ENCODE measurements at places on chromosomes 11 and 22.

DNA sequence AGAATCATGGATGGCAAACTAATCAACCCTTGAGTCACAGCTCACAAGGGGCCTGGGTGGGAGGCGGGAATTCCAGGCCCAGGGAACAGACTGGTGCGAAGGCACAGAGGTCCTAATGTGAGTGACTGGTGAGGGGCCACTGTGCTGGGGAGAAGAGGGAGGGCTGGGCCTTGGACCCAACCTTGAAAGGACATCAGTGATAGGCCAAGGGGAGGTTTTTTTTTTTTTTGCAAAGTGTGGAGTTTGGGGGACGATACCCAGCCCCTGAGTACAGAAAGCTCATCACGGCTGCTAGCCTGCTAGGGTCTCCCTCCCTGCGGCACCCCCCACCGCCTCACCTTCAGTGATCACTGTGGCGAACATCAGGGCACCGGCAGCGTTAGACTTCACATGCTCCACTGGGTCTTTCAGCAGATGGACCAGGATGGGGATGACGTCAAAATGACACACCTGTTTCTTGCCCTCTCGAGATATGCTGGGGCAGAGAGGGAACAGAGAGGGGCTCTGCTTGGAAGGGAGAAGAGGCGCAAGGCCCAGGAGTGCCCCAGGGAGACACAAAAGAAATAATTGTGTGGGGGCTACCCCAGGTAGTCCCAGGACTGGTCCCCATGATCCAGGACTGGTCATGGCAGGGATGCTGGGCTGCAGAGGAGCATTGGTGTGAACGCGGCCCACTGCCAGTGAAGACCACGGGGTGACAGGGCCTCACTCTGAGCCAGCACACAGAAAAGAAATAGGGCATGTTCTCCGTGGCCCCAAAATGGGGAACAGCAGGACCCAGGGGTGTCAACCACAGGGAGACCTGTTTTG is 8.6 kb upstream of the GNAZ start:
- DNase-seq: no peak

DNA sequence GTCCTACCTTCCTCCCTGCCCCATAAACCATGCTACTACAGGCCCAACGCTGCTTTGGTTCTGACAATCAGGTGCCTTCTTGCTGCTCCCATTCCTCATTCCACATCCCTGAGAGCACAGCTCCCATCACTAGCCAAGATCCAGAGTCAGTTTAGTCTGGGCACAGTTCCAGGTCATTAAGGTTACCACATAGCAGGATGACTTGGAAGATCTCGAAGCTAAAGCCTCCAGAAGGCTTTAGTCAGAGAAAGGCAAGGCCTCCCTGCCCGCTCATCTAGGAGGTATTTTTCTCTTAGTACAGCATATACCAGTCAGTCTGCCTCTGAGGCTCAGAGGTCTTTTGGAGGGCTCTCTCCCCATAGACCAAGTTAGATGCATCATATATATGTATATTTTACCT is 30.3 kb downstream of the TRIM66 start:
- DNase-seq: no peak

GRCh38 chr22:44351685-44352377 is 39.1 kb upstream of the SHISAL1 start:
- DNase-seq: no peak

DNA sequence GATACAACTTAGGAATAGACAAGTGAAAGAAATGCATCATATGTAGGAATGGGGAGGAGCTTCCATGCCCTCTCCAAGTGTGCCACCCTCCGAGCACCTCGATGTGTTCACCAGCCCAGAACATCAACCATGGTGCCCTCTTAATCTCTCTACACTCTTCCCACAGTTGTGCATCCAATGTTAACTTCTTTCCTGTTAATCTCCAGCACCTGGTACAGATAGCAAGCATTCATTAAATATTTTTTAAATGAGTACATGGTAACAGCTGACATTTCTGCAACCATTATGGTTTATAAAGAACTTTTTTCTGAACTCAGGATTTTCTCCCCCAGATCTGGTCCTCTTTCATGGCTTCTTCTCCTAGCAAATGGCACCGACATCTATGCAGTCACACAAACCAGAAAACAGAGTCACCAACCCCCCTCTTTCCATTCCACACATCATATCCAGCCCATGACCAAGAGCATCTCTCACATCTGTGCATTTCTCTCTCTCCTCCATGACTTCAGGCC is 118.1 kb upstream of the CLPB start:
- DNase-seq: no peak

DNA sequence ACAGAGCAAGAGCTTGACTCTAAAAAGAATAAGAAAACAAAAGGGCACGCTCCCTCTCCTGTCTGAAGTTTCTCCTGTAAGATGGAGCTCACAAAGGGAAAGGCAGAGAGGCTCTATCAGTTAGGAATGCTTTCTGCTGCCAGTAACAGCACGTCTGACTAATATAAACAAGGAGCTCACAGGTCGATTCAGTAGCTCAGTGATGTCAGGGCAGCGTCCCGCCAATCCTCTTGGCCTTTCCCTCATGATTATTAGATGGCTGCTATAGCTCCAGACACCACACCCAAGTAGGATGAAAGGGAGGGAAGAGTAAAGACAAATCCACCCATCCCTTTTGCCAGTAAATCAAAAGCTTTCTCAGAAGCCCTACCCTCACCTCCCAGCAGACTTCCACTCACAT is 51.3 kb upstream of the HMGXB4 start:
- DNase-seq: no peak

- DNase-seq: no peak
These were observed 34.6 kb upstream of the MMP13 start for GRCh38 chr11:102990145-102990544.

DNA sequence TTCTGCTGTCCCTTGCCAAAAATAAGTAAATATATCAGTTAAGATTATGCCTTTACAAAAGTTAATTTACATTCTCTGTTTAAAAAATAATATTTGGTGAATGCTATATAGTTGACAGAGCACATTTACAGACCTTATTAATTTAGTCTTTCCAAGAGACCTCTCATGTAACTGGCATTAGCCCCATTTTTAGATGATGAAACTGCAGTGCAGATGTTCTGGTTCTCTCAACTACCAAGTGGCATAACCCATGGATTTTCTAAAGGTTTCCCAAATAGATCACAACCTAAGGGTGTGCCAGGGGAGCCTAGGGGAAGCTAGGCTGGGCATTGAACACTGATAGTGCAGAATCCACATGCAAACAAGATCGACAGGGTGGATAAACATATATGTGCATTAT is 88.5 kb downstream of the RNF169 start:
- DNase-seq: no peak

- DNase-seq: no peak
These were observed 122.8 kb downstream of the SHANK2 start for GRCh38 chr11:71129624-71130023.

GRCh38 chr11:105045676-105046296 is 651 bp upstream of the CARD16 start:
- DNase-seq: no peak

- no peak for DNase-seq
These were observed 945.3 kb downstream of the LRRC4C start for GRCh38 chr11:40514124-40514523.

- no peak for DNase-seq
These were observed 2.9 kb upstream of the FBLN1 start for GRCh38 chr22:45499746-45500145.

- no peak for DNase-seq
These were observed 13.4 kb upstream of the ST14 start for GRCh38 chr11:130145975-130146776.

GRCh38 chr11:34468209-34468841 is 29.6 kb downstream of the CAT start:
- DNase-seq: peak; percentile 66

GRCh38 chr22:22410121-22410520 is 98.4 kb downstream of the ZNF280B start:
- no peak for DNase-seq

GRCh38 chr22:30605449-30606110 is 1.4 kb upstream of the TCN2 start:
- peak; percentile 85 for DNase-seq

DNA sequence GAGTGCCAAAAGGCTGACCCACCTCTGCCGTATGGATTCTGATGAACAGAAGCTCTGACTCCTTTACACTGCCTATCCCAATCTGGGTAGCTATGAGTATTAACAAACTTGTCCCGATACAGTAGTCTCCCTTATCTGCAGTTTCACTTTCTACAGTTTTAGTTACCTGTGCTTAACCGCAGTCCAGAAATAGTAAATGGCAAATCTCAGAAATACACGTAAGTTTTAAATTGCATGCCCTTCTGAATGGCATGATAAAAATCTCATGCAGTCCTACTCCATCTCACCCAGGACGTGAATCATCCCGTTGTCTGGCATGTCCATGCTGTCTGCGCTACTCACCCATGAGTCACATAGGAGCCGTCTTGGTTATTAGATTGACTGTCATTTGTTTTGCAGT is 68.8 kb downstream of the SNX19 start:
- no peak for DNase-seq

- DNase-seq: no peak
These were observed 2.3 kb upstream of the RTN4RL2 start for GRCh38 chr11:57458060-57458409.

- no peak for DNase-seq
These were observed 81.6 kb downstream of the PIWIL4 start for GRCh38 chr11:94648789-94649188.

- DNase-seq: no peak
These were observed 4.3 kb downstream of the ATL3 start for GRCh38 chr11:63666874-63667273.

DNA sequence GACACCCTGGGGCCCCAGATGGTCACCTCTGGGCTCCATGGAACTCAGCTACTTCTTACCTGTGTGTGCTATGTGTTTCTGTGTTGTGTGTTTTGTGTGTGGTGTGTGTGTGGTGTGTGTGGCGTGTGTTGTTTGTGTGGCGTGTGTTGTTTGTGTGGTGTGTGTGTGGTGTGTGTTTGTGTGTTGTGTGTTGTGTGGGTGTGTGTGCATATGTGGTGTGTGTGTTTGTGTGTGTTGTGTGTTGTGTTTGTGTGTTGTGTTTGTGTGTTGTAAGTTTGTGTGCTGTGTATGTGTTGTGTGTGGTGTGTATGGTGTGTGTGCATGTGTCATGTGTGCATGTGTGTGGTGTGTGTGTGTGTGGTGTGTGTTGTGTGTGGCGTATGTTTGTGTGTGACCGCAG is 3.8 kb upstream of the WNT7B start:
- no peak for DNase-seq

GRCh38 chr11:38130976-38131375 is 1532.9 kb upstream of the RAG2 start:
- DNase-seq: no peak

- DNase-seq: no peak
These were observed 98.9 kb upstream of the SLC5A12 start for GRCh38 chr11:26820739-26821138.

DNA sequence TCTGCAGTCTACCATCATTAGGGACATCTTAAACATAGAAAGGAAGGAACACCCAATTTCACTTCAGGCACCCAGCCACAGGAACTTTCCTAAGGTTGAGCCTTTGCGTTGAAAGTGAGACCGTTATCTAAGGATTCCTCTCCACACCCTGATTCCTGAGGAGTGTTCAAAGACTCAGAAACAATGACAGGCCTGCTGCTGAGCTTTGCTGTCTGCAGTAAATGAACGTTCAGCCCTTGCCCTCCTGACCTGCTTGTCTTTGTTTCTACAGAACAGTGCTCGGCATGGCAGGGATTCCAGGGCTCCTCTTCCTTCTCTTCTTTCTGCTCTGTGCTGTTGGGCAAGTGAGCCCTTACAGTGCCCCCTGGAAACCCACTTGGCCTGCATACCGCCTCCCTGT is 7.0 kb downstream of the PRSS23 start:
- DNase-seq: no peak

DNA sequence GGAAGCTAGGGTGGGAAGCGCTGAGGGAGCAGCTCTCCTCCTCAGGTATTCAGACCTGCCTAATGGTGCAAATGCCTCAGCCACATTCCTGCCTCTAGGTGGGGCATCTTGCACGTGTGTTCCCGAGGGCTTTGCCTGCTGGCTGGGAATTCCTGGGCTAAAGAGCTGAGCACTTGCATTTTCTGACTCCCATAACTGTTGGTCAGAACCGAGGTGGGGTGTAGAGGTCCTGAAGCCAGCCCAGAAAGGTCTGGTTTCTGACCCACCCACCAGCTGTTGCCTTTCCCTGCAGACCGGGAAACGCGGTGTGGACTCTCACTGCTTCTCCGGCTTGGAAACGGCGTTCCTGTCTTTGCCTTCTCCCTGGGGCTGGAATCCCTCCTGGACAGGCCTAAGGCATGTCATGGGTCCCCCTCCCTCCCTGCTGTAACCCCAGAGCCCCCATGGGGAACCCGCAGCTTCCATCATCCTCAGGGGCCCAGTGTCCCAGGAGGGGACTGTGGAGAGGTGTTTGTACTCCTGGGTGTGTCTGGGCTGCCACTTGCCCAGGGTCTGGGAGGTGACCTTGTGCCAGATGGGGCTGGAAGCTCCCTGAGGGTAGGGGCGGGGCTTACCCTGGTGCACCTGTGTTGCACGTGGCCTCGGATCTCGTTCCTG is 24.0 kb upstream of the SMIM38 start:
- DNase-seq: no peak

DNA sequence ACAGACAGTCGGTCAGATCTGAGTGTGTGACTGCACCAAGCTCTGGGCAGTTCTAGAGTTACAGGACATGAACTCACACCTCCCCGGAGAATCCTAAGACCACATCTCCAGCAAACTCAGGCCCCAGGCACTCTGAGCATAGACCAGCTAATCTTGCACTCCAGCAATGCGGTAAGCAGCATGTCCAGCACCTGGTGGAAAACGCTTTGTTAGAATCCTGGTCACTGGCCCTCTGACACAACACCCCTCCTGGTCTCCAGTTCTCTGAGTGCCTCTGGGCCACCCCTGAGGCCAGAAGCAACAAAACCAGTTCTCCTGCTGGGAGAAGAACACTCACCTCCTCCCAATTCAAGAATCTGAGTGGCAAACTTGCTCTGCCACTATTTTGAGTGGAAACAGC is 82.7 kb upstream of the TMEM45B start:
- DNase-seq: no peak

DNA sequence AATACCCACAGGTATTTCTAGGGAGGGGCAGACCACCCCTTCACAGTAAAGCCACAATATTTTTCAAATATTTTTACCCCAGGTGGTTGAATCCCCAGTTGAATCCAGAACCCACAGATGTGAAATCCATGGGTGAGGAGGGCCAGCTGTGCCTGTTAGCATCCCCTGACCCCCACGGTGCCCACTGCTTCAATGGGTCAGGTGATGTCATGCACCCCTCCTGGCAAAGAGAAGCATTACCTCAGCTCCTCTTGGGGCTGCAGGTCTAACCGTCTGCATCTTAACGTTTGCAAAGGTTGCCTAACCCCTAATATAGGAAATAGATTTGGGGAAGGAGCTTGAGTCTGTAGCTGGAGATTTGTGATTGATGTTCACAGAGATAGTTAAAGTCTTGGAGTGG is 24.7 kb upstream of the IL17RA start:
- no peak for DNase-seq

All from hematopoietic multipotent progenitor cell treated with erythropoietin and hydrocortisone succinate and interleukin-3 and kit ligand, for 17 days (in vitro differentiated cells).